Fibroblast of villous mesenchyme (primary cell): ENCODE measurements at places on chromosomes 1 and 21. TPM values are rescaled to one million over a fixed set of nuclear protein-coding genes. Genes with fewer than 3 reads are reported as not detected.

DNA sequence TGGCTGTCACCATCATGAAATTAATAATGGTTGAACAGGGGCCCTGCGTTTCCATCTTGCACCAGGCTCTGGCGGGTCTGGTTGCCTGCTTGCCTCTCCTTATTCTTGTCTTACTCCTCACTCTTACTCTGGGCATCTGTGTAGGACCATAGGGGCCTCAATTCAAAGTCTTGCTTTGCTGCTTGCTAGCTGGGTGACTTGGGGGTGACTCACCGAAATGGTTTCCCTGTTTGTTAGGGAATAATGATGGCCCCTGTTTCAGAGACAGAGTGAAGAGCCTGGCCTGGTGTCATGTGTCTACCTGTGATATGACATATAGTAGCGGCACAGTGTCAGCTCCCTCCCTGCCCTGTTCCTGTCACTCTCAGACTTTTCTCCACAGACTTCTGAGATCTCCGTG is 24.6 kb downstream of the KCNC4 start:
- DNase-seq, result no peak

- DNase-seq, result no peak
Observed at GRCh38 chr1:5913876-5914275, 78.3 kb downstream of the NPHP4 start.

GRCh38 chr21:42708107-42708506 is 54.7 kb downstream of the PDE9A start:
- DNase-seq, result no peak

DNA sequence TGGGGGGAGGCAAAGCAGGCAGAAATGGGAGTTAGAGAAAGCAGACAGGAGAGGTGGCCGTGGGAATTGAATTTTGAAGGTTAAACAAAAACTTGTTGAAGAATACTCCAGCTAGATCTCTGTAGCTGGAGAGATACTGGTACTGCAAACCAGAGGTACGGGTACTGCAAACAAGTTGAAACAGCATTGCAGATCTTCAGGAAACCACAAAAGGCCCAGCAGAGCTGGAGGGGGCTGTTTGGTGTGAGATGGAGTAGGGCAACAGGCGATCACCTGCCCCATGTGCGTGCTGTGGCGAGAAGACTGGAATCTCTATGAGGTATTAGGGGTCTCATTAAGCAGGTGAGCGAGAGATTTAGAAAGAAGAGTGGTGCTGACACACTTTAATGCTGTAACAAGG is 77.7 kb upstream of the RGS4 start:
- no peak for DNase-seq

DNA sequence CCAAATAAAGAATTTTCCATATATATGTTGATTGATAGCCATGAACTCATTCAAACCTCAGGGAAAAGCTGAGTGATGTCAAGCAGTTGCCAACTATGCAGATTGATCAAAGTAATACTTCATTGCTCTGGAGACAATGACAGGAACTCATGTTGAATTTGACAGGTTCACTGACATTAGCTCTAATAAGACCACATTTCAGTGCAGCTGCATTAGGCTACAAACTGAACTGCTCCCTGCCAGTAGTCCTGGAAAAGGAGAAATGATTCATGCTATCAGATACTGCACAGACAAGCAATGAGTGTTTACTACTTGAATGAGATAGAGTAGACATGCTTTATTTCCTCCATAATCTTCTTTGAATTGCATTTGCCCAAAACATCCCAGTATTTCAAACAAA is 948.4 kb downstream of the MRPL39 start:
- DNase-seq, result no peak

DNA sequence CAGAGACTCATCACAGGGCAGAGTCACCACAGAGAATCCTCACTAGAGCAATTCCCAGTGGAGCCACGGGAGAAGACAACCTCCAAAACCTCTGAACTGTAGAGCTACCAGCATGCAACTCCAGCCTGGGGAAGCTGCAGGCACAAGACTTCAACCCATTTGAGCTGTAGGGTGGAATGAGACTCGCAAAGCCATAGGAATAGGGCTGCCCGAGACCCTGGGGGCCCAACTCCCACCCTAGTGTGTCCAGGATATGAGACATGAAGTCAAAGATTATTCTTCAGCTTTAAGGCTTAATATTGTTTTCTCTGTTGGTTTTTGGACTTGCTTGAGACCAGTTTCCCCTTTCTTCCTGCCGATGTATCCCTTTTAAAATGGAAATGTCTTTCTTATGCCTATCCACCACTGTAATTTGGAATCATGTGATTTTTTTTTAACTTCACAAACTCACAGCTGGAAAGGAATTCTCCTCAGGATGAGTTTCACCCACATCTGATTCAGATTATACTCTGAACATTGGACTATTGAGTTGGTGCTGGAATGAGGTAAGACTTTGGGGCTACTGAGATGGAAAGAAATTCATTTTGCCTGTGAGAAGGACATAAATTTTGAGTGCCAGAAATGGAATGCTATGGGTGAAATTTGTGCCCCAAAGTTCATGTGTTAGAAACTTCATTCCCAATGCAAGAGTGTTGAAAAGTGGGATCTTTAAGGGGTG is 59.6 kb upstream of the ST6GALNAC5 start:
- DNase-seq, result no peak

GRCh38 chr1:246641394-246641793 is 75.1 kb downstream of the CNST start:
- no peak for DNase-seq

- no peak for DNase-seq
Observed at GRCh38 chr1:53606651-53607051, 132.3 kb downstream of the GLIS1 start.

DNA sequence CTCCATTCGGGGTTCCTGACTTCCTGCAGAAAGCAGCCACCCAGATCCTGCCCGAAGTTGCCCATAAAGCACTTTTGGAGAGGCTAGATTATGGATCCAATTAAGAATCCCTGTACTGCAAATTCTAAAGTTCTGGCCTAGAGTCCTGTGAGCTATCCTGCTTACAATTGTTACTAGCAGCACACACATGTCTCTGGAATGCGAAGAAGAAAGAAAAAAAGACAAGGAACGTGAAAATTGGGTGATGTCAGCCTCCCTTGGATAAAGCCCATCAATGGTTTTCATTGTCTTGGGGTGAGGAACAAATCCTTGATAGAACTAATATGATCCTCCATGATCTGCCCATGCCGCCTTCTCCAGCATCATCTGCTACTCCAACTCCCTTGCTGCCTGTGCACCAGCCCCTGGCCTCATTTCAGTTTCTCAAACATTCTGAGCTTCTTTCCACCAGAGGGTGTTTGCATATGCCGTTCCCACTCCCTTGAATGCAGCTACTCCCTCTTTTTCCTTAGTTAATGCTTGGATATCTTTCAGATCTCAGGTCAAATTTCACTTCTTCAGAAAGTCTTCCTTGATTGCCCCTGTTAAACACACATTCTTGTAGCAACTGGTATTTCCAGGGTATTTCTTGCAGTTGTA is 94.0 kb downstream of the ST6GALNAC5 start:
- no peak for DNase-seq

GRCh38 chr21:42614396-42614795 is 39.0 kb upstream of the PDE9A start:
- DNase-seq, result no peak

- no peak for DNase-seq
Observed at GRCh38 chr1:224331326-224331725, 1.4 kb upstream of the NVL start.

DNA sequence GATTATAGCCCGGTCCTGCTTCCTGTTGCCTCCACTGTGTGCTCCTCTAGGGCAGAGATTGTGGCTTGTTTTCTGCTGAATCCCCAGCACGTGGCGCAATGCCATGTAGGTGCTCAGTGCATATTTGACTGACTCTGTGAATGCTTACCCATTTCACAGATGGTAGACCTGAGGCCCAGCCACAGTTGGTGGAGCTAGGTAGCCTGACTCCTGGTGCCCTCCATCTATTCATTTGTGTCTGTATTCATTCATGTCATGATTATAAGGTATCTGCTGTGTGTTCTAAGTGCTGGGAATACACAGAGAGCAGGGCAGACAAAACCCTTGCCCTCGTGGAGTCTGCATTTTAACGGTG is 22.5 kb downstream of the TNFRSF1B start:
- no peak for DNase-seq

- no peak for DNase-seq
Observed at GRCh38 chr1:66276218-66276617, 257.7 kb upstream of the SGIP1 start.

- no peak for DNase-seq
Observed at GRCh38 chr1:177710696-177711620, 258.9 kb downstream of the SEC16B start.

GRCh38 chr1:200731654-200732332 is 6.9 kb upstream of the CAMSAP2 start:
- DNase-seq, result no peak

DNA sequence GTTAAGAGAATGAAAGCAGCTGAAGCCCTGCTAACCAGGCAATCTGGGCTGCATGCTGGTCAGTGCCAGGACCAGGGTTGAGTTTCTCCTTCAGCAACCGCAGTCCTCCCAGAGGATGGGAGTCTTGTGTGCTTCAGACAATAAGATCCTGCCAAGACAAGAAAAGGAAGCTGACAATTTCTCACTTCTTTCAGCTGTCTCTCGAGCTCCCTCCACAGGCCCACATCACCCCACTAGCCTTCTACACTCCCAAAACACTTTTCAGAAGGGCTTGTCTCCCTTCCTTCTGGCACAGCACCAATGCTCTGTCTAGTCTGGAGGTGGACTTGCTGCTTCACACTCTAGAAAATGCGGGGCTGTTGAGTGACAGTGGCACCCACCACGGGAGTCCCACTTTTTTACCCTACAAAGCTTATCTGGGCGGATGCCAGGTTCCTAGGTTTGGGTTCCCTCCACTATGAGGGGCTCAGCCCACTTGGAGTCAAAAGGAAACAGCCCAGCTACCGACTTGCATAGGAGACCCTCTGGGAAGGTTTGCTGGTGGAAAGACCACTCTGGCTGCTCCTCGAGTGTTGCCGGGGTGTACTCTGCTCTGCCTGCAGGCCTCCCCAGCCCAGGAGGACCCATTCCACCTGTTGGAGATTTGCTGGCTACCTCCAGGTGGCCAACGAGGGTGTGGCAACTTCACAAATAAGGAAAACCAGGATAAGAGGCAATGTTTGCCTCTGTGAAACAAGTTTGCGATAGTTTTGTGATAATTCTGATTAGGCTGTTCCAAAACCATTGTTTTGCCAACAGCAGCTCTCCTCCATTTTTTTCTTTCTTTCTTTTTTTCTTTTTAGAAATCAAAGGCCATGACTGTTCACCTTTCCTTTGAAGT is 68.9 kb downstream of the TENT5C start:
- no peak for DNase-seq

Gene MRPS6
- 31.2 and 51.4 TPM in 2 replicates for total RNA-seq

Gene CHI3L2
- not detected in 2 replicates for total RNA-seq

Gene ALPL
- 1.3 and 1.7 TPM in 2 replicates for total RNA-seq

Gene USH2A
- under 0.01 TPM in 2 replicates for total RNA-seq

Gene ALG6
- total RNA-seq, result 8.7 and 13.0 TPM in 2 replicates

Gene CRNN
- total RNA-seq, result not detected in 2 replicates

Gene HES4
- 2.2 and 8.1 TPM in 2 replicates for total RNA-seq

Gene AMY2A
- not detected in 2 replicates for total RNA-seq

Gene ANGPTL3
- total RNA-seq, result under 0.01 TPM in 1 of 2 replicates, not detected in the other
